Kidney glomerular epithelial cell (primary cell): ENCODE measurements at places on chromosomes 11 and 22.

DNA sequence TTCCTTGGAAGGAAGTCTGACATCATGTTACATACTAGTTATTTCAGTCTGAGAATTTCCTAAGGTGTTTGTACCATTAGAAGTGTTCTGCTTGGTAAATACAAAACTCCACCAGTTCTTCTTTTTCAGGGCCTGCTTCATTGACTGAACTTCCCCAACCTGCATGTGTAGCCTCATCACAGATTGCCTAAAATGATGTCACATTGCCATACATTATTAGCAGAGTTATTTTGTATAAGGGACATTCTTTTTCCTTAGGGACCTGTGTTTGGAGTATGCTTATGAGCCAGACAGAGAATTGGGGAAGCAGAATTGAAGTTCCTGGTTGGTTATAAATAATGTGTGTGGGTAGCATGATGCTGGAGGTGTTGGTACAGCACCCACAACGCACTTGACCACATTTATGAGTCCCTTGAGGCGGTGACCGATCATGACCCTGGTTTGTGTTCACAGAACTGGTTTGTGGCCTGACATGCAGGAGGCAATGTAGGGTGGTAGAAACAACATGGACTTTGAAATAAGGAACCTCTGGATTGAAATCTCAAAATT is 16.4 kb upstream of the MMP7 start:
- no peak for DNase-seq

DNA sequence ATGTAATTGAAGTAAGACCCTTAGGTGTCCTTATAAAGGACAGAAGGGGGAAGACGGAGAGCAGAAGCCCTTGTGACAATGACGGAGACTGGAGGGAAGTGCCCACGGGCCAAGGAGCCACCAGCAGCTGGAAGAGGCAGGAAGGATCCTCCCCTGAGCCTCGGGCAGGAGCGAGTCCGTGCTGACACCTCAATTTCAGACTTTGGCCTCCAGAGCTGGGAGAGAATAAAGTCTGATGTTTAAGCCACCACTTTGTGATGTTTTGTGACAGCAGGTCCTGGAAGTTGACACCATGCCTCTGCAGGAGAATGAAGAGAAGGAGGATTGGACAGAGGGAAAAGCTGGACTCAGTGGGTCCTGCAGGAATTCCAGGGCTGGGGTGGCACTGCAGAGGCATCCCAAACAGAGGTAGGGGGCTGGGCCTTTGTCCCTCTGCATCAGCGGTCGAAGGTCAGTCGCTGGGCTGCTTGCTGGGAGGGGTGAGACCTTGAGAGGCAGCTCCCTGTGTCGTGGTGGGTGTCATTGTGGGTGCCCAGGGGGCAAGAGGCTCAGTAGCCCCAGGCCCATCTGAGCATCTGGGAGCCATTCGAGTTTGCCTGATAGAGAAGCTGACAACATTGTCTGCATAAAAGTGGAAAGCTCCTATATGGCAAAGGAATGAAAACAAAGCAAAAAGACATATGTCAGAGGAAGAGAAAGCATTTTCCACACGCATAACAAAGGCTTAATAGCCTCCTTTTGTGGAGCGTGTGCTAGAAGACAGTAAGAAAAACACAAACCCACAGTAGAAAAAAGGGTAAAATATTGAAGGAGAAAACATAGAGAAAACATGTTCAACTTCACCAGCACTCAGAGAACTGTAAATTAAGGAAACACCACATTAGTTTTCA is 68.8 kb downstream of the RTL6 start:
- no peak for DNase-seq

DNA sequence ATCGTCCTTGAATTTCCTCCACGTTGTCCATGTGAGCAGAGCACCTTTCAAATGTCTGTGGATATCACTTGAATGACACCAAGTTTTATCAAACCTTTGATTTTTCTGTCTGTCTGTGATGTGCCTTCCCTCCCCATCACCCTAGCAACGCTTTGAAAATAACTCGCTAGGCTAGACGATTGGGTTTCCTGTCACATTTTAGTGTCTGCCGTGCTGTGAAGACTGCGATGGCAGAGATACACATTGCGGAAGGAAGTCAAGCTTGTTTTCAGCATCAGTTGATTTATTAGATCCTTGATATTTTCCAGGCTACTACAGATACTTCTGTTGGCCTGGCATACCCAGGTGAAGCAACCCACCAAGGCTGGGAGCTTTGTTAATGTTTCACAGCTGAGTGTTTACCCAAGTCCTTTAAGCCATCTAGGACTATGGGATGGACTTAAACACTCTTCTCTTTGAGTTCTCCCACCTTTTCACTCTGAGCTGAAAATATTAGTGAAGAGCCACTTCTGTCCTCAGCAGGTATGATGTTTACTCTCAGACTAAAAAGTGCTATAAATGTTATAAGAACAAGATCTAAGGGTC is 93.6 kb upstream of the CD44 start:
- no peak for DNase-seq

DNA sequence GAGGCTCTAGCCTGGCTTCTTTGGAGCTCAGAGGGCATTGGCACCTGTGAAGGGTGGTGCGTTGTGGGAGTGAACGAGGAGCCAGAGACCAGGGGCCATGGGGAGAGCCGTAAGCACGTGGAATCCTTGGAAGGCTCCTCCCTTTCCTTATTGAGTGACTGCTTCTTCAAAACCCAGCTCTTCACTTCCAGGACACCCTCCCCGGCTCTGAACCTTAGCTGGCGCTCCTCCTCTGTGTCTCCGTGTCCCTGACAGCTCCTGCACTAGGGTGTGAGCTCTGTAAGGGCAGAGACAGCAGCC is 26.3 kb downstream of the POLR3H start:
- DNase-seq = no peak

GRCh38 chr11:5007561-5007960 is 12.9 kb downstream of the OR51L1 start:
- DNase-seq = no peak

DNA sequence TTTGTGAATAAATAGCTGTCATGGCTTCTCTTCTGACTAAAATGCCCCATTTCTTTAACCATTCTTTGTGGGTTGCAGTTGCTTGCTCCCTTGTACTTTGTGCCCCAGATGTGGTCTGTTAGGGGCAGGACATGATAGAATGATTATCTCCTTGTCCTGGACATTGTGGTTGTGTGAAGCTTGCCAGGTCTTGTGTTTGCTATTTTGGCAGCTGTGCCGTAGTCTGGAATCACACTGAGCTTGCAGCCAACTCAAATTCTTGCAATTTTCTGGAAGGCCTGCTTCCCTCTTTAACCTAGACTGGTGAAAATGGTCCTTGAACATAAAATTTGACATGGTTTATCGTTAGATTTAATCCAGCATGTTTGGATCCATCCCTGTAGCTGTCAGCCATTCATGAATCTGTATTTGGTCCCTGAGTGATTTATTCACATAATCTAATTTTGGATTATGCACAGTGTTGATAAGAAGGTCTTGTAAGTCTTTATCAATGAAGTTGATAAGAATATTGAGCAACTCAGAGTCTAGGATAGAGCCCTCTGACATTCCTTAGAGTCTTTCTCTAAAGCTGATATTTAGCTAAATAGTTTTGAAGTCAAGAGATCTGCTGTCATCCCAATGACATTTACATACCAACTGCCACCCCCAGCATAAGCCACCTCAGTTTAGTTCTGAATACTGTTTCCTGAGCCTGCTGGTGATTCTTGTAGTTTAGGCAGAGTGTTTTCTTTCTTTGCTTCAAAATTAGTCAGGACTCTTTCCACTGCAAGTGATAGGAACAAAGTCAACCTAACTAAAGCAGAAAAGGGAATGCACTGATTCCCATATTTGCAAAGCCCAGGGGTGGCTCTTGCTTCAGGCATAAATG is 9.8 kb downstream of the SPON1 start:
- no peak for DNase-seq

- no peak for DNase-seq
These were observed 171.9 kb downstream of the BUD13 start for GRCh38 chr11:116600930-116601329.

DNA sequence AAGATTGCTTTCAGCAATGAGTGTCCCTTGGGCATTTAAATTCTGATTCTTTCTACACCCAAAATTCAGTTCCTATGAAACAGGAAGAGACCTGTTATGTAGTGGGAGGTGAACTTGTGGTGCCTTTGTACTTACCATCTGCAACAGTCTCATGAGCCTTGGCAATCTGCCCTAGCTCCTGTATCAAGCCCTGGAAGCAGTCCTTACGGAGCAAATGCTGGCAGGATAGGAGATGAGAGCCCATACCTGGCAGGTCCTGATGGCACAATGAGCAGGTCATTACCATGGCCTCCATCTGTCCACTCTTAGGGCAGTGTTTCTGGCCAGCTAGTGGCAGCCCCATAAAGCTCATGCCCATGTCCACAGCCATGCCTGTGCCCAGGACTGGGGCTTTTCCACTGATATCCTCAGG is 10.8 kb downstream of the TRIM66 start:
- DNase-seq = peak; percentile 69

GRCh38 chr11:57275582-57275981 is 38.5 kb upstream of the APLNR start:
- DNase-seq = no peak

DNA sequence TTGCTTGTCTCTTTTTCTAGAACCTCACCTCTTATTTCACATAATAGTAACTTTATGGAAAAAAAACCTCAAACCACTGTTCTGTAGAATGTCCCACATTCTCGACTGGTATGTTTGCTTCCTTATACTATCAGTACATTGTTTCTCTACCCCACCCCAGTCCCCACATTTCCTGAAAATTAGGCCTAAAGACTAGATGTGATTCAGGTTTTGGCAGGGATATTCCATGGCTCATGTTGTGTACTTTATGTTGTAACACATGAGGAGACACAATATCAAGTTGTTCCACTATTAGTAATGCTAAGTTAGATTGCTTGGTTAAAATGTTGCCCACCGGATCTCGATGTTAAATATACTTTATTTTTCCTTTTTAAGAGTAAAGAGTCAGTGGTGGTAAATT is 34.7 kb downstream of the DDIAS start:
- no peak for DNase-seq

DNA sequence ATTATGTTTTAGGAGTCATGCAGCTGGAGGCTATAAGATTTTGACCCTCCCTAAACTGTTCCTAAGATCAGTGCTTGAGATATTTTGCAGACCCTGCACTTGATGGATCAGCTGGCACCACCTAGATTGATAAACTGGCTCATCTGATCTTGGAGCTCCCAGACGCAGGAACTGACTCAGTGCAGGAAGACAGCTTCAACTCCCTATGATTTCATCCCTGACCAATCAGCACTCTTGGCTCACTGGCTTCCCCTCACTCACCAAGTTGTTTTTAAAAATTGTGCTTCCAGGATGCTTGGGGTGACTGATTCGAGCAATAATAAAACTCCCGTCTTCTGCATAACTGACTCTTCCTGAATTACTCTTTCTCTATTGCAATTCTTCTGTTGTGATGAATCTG is 637.5 kb upstream of the FAT3 start:
- DNase-seq = no peak

GRCh38 chr11:74019860-74020259 is 11.0 kb upstream of the UCP3 start:
- no peak for DNase-seq

- no peak for DNase-seq
These were observed 96.1 kb downstream of the SLC1A2 start for GRCh38 chr11:35323076-35323868.

DNA sequence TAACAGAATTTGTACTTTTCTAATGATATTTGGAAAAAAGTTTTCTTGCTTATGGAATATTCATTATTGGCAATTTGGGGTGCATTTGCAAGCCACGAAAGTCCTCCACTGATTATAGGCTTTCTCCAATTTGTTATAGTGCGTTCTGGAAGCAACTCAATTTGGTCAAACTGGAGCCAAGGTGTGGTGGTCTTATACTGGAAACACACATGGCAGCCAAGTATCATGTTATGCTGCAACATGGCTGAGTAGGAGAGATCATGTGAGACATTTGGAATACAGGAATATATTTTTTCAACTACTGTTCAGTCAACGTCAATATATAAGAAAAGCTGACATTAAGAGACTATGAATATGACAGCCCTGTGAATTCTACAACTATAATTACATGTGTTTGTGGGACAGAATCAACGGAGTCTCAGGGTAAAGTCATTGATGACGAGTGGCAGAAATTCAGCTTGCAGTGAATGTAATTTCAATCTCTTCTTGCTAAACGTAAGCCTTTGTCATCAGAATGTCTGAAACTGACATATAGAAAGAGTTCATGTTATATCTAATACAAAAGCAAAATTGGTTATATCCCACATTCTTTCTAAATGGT is 83.8 kb upstream of the FIBIN start:
- DNase-seq = no peak

DNA sequence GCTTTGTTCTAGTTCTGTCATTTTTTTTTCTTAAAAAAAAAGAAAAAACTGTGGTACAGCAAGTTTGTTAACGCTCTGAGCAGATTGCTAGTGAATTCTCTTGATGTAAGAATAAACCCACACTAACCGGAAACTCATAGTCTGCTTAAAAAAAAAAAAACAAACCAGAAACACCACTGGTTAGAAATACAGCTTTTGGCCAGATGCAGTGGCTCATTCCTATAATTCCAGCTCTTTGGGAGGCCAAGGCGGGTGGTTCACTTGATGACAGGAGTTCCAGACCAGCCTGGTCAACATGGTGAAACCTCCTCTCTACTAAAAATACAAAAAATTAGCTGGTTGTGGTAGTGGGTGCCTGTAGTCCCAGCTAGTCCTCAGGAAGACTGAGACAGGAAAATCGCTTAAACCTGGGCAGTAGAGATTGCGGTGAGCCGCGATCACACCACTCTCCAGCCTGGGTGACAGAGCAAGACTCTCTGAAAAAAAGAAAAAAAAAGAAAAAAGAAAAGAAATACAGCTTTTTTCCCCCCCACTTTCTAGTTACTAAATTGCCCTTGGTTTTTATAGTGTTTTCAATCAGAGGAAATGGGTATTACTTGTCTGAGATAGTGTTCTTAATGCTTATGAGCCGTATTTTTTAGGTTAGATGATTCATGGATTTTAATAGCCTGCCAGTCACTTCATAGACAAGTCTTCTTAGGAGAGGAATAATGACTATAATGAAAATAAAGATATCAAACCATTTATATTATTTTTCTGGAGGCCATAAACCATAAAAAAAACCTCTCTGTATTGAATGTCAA is 222.8 kb downstream of the DDX10 start:
- DNase-seq = no peak

- no peak for DNase-seq
These were observed 23.3 kb downstream of the ARHGEF17 start for GRCh38 chr11:73331138-73331916.

DNA sequence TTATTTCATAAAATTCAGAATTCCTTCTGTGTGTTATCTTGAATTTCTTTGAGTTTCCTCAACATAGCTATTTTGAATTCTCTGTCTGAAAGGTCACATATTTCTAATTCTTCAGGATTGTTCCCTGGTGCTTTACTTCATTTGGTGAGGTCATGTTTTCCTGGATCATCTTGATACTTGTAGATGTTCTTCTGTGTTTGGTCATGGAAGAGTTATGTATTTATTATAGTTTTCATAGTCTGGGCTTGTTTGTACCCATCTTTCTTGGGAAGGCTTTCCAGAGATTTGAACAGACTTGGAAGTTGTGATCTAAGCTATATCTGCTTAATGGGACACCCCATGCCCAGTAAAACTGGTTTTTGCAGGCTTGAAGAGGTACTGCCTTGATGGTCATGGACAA is 149.6 kb downstream of the METTL15 start:
- DNase-seq = no peak
